ENCODE measurements at places on chromosomes 7 and 10.

DNA sequence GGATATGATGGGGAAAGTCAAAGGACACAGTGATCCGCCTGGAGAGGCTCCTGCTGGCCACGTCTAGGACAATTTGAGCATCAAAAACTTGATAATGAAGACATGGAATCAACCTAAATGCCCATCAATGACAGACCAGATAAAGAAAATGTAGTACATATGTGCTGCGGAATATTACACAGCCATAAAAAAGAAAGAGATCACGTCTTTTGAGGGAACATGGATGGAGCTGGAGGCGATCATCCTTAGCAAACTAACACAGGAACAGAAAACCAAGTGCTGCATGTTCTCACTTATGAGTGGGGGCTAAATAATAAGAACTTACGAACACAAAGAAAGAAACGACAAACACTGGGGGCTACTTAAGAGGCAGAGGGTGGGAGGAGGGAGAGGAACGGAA is 124.9 kb downstream of the PRKAG2 start:
- peaks cover 2% of the 10 kb centered on the region for H3K27me3 ChIP-seq
- peaks cover 28% of the 10 kb centered on the region for H3K4me1 ChIP-seq
- H3K36me3 ChIP-seq = no peaks in the 10 kb centered on the region

- no peak for DNase-seq
- H3K36me3 ChIP-seq = no peaks in the 10 kb centered on the region
- H3K27ac ChIP-seq = no peak overlapping the region
- H3K4me3 ChIP-seq = no peak overlapping the region
Measured at GRCh38 chr7:27073076-27073475, 22.7 kb downstream of the HOXA1 start.

DNA sequence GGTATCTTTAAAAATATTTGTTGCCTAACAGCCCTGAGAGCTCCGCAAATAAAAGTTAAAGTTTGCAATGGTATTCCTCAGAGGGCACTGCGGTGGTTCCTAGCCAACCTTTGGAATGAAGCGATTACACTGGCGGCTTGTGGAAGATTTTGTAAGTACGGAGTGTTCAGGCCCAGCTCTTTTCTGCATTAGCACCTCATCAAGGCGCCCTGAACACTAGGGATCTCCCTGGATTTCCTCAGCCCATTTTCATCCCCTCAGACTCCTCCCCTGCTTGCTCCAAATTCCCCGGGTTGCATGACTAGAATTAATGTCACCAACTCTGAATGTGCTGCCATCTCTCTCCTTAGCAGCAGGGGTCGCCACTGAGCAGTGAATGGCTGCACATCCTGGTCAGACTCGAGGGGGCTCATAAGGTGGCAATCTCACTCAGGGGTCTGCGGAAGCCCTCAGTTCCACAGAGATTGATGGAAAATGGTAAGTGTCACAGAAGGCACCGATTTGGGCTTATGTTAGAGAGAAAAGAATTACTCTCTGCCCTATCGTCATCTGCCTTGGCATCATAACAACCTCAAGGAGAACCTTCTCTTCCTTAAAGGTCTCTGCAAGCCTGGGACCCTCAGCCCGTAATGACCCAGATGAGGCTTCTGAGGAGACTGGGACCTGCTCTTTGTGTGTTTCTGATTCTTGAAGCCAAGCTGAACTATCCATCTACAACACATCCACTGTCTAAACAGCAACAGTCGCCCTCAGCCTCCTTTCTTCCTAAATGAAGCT is 262.8 kb upstream of the AOAH start:
- H3K36me3 ChIP-seq = no peaks in the 10 kb centered on the region
- H3K27ac ChIP-seq = no peak overlapping the region
- H3K27me3 ChIP-seq = peaks cover 10% of the 10 kb centered on the region
- H3K4me3 ChIP-seq = no peak overlapping the region

- no peak overlapping the region for H3K27ac ChIP-seq
- no peaks in the 10 kb centered on the region for H3K4me1 ChIP-seq
- no peak for DNase-seq
Measured at GRCh38 chr10:60105295-60105695, 198.9 kb upstream of the CCDC6 start.

GRCh38 chr7:98420966-98421612 is 20.2 kb upstream of the BAIAP2L1 start:
- no peak overlapping the region for H3K27ac ChIP-seq
- no peak overlapping the region for H3K4me3 ChIP-seq
- no peaks in the 10 kb centered on the region for H3K27me3 ChIP-seq
- H3K36me3 ChIP-seq = no peaks in the 10 kb centered on the region

DNA sequence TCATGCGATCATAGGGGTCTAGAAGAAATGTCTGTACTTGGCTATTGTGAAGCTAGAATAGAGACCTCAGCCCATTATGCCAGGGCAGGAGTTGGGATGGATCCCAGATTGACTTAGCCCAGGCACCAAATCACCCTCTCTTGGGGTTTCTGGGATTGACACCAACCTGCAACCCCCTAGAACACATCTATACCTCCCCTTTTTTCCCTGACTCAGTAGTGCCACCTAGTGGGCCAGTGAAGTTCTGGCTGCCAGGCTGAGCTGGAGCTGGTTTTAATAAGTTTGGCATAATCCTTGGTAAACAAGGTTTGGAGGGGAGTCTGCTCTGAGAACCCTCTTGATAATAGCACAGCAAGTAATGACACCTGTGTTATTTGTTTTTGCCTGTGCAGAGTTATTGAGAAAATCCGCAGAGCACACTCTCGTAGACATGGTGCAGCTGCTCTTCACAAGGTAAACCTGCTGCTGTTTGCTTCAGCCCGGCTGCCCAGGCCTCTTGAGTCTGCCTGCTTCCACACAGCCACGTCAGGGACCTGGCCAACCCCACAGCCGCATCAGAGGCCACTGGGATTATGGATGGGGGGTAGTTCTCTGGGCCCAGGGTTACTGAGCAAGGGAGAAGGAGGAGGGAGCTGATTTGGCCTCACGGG is 43.3 kb upstream of the NFKB2 start:
- no peak overlapping the region for H3K27ac ChIP-seq
- H3K27me3 ChIP-seq = no peaks in the 10 kb centered on the region
- H3K4me3 ChIP-seq = no peak overlapping the region

- no peaks in the 10 kb centered on the region for H3K36me3 ChIP-seq
- H3K27me3 ChIP-seq = peaks cover 9% of the 10 kb centered on the region
- H3K27ac ChIP-seq = no peak overlapping the region
- H3K4me3 ChIP-seq = no peak overlapping the region
Measured at GRCh38 chr10:29119374-29119773, 169.5 kb upstream of the LYZL1 start.

- no peak overlapping the region for H3K27ac ChIP-seq
- peaks cover 28% of the 10 kb centered on the region for H3K4me1 ChIP-seq
- no peaks in the 10 kb centered on the region for H3K36me3 ChIP-seq
- DNase-seq = no peak
Measured at GRCh38 chr10:6200440-6200733, 2.3 kb upstream of the PFKFB3 start.

DNA sequence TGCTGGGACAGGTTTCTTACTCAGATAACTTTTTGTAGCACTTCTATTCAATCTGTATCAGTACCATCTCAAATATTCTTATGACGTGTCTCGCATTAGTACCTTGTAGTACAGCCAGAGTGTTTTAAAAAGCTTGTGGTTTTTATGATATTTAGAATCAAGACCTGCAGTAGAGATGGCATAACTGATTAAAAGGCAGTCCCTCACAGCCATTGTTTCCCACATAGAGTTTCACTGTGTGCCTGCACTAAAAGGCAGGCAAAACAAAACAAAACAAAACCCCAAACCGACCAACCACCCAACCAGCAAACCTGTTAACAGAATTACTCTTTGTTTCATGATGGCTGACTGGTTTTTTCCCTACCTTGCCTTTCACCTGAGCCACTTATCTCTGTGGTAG is 221.3 kb upstream of the DGKB start:
- no peaks in the 10 kb centered on the region for H3K4me1 ChIP-seq
- no peak for DNase-seq
- no peaks in the 10 kb centered on the region for H3K36me3 ChIP-seq
- no peaks in the 10 kb centered on the region for H3K27me3 ChIP-seq
- H3K4me3 ChIP-seq = no peak overlapping the region

DNA sequence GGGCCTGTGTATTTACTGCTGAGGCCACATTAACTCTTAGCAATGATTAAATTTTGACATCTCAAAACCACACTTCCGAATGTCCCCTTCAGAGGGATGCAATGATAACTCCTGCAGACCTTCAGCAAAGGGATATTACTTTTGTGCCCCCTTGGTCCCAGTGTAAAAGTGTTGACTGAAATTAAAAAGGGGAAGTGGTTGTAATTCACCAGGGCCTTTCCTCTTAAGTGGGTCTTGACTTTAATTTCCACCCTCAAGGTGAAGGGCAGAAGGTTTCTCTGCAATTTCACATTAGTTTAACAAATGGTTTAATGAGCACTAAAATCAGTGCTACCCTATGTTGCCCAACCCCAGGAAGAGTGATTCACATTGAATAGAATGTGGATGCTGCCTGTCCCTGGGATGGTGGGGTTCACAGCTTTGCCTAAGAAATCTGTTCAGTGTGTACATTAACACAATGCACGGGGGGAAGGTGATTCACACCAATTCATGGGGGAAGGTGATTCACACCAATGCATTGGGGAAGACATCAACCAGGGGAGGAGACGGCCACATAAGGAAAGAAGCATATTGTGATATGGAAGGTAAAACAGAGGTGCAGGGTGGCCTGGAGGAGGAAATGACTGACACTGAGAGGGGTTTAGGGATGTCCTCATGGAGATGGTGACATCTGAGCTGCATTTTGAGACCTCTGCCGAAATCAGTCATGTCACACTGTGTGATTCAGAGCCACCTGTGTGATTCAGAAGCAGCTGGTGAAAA is 19.4 kb upstream of the TNS3 start:
- peaks cover 21% of the 10 kb centered on the region for H3K4me1 ChIP-seq
- DNase-seq = peak; percentile 94
- H3K27me3 ChIP-seq = no peaks in the 10 kb centered on the region
- H3K4me3 ChIP-seq = no peak overlapping the region

DNA sequence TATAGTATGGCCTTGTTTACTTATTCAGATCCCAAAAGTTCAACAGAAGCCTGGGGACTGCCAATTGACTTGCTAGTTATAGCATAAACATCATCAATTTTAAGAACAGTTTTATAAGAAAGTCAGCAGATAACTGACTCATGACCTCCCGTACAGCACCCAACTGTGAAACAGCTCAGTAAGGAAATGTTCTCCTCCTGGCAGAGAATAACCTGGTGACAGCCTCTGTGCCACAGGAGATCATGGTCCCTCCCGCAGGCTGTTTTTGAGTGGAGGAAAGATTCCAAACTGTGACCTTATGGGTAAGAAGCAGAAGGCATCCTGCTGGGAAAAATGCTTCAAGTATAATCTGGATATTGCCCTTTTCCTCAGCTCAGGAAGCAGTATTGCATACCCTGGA is 182.5 kb downstream of the SEMA3D start:
- DNase-seq = peak; percentile 20
- no peaks in the 10 kb centered on the region for H3K27me3 ChIP-seq
- peaks cover 3% of the 10 kb centered on the region for H3K4me1 ChIP-seq
- peak overlapping the region; percentile 54 for H3K27ac ChIP-seq
- H3K4me3 ChIP-seq = no peak overlapping the region

DNA sequence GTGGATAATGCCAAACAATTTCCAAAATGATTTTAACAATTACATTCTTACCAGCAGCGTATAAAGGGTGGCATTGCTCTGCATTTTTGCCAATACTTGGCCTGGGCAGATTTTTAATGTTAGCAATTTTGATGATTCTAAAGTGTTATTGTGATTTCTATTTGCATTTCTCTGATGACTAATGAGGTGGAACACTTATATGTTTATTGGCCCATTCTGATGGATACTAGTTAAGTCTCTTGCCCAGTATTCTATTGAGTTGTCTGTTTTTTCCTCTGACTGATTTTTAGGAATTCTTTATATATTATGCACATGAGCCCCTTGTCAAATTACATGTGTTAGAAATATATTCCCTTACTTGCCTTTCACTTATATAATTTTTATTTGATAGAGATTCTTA is 86.8 kb downstream of the TMEM26 start:
- no peaks in the 10 kb centered on the region for H3K36me3 ChIP-seq
- H3K27me3 ChIP-seq = no peaks in the 10 kb centered on the region
- no peak overlapping the region for H3K4me3 ChIP-seq
- H3K27ac ChIP-seq = no peak overlapping the region
- DNase-seq = no peak

GRCh38 chr10:9189448-9189847 is 1135.0 kb downstream of the GATA3 start:
- H3K36me3 ChIP-seq = no peaks in the 10 kb centered on the region
- H3K4me3 ChIP-seq = no peak overlapping the region
- no peaks in the 10 kb centered on the region for H3K4me1 ChIP-seq
- DNase-seq = no peak
- H3K27ac ChIP-seq = no peak overlapping the region

DNA sequence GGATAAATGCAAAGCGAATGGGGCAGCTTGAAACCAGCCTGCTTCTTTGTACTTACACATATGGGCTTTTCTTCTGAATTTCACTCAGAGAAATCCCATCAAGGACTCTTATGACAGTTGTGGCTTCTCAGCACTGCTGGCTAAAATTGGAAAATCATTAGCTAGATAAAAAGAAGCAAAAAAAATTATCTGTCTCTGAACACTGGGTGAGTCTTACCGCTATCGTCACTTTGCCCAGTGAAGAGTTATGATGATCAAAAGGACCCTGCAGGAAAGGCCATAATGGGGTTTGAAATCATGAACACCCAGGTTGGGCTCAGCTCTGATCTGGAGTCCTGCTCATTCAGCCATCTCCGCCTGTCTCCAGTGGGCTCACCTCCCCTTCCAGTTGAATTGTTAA is 34.3 kb downstream of the AOAH start:
- no peak overlapping the region for H3K4me3 ChIP-seq
- H3K27ac ChIP-seq = no peak overlapping the region
- H3K36me3 ChIP-seq = no peaks in the 10 kb centered on the region
- no peak for DNase-seq
- H3K4me1 ChIP-seq = peaks cover 2% of the 10 kb centered on the region

- no peak overlapping the region for H3K27ac ChIP-seq
- no peak for DNase-seq
- H3K4me1 ChIP-seq = peaks cover 2% of the 10 kb centered on the region
- H3K4me3 ChIP-seq = no peak overlapping the region
Measured at GRCh38 chr10:13311177-13311575, 11.3 kb upstream of the PHYH start.

DNA sequence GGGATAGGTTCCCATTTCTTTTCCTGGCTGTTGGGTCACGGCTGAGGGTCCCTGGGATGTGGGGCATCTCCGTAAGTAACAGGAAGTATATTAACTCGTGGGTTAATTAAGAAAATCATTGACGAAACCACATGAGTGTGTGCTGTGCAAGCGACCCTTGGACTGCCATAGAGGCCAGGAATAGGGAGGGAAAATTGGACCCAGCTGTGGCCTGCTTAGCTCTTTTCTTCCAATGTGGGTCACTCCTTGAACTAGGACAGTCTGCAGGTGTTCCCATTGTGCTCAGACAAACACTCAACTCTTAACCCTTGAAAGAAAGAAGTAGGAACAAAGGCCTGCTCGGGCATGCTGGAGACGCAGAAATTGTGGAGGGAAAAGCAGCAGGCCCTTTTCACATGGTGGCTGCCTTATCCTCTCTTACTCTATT is 25.6 kb upstream of the PLEKHA1 start:
- no peaks in the 10 kb centered on the region for H3K36me3 ChIP-seq
- peak overlapping the region; percentile 53 for H3K27ac ChIP-seq

GRCh38 chr10:132063432-132063831 is 2.3 kb upstream of the JAKMIP3 start:
- peaks cover 10% of the 10 kb centered on the region for H3K27me3 ChIP-seq
- H3K4me3 ChIP-seq = no peak overlapping the region
- no peak overlapping the region for H3K27ac ChIP-seq
- H3K36me3 ChIP-seq = no peaks in the 10 kb centered on the region

All from mesenchymal stem cell (in vitro differentiated cells and primary cell).